ENCODE measurements at places on chromosomes 2 and 18. TPM values are rescaled to one million over a fixed set of nuclear protein-coding genes. Genes with fewer than 3 reads are reported as not detected.

The STARD6 gene
- not detected for total RNA-seq

The ACTR2 gene
- total RNA-seq = 46.7 TPM

The ZNF532 gene
- 85.8 TPM for total RNA-seq

The PSMA8 gene
- total RNA-seq = not detected

The CNTNAP5 gene
- not detected for total RNA-seq

The ELOA2 gene
- total RNA-seq = not detected

The NEURL3 gene
- not detected for total RNA-seq

The METTL21A gene
- total RNA-seq = 11.6 TPM

The KLF7 gene
- 4.3 TPM for total RNA-seq

The WIPF1 gene
- 13.7 TPM for total RNA-seq

The ATIC gene
- total RNA-seq = 19.4 TPM

All from placental epithelial cell (primary cell).